Stimulated activated naive CD8-positive, alpha-beta T cell treated with anti-CD3 and anti-CD28 coated beads, Interleukin-15, amount 100 ng/mL, for 72 hours (primary cell): ENCODE measurements at places on chromosomes 13 and 19.

- DNase-seq: no peak
These were observed 9.6 kb downstream of the CARD8 start for GRCh38 chr19:48246101-48246500.

DNA sequence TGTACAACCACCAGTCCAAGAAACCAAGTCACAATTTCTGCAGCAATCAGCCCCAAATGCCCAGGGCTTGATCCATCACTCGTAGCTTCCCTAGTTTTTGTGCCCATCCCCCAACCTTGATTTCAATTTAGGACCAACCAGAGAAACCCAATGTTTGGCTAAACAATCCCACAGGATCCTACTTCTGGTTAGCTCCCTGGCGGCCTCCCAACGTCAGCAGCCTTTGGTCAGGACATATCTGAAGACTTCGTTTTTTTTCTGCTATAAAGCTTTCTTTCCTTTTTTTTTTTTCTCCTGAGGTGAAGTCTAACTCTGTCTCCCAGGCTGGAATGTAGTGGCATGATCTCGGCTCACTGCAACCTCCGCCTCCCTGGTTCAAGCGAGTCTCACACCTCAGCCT is 7.7 kb downstream of the DPRX start:
- DNase-seq: no peak

GRCh38 chr19:13033819-13034611 is 38.7 kb downstream of the NFIX start:
- peak; percentile 56 for DNase-seq

- DNase-seq: no peak
These were observed 99.6 kb downstream of the CCNA1 start for GRCh38 chr13:36531746-36532486.

DNA sequence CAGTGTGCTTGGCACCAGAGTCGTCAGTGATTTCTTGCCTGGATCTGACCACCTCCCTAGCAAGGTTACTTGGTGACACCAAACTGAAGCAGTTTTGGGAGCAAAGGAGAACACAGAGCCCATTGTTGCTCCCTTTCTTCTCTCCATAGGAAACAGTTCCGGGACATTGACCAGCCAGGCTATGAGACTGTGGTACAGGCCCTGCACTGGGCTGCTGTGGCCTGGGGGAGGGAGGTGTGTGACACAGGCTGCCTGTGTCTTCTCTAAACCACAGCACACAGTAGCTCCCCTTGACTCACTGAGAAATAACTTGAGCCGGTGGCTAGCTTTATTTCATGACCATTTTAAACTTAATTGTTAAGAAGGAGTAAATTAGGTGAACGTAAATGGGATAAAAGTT is 214.8 kb upstream of the UBL3 start:
- no peak for DNase-seq

DNA sequence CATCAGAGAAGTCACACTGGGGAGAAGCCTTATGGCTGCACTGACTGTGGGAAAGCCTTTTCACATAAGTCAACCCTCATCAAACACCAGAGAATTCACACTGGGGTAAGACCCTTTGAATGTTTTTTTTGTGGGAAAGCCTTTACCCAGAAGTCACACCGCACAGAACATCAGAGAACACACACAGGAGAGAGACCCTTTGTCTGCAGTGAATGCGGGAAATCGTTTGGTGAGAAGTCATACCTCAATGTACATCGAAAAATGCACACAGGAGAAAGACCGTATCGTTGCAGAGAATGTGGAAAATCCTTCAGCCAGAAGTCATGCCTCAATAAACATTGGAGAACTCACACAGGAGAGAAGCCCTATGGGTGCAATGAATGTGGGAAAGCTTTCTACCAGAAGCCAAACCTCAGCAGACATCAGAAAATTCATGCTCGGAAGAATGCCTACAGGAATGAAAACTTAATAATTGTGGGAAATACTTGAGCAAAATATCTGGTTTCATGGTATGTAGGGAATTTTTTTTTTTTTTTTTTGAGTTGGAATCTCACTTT is 30.7 kb downstream of the ZNF793 start:
- DNase-seq: no peak

DNA sequence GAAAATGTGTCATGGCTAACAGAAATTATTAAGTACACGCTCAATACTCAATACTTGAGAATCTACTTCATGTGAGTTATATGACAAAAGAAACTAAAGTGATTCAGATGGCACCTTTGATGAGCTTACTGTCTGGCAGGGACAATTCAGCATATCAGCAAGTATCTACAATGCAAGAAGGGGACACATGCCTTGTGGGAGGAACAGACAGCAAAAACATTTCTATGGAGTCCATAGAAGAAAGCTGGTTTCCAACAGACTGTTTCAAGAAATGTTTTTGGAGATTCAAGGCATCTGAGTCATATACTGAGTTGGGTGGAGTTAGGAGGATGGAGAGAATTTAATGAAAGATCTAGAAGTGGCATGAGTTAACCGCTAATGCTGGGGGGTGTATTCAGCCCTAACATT is 54.7 kb downstream of the MBNL2 start:
- DNase-seq: no peak

DNA sequence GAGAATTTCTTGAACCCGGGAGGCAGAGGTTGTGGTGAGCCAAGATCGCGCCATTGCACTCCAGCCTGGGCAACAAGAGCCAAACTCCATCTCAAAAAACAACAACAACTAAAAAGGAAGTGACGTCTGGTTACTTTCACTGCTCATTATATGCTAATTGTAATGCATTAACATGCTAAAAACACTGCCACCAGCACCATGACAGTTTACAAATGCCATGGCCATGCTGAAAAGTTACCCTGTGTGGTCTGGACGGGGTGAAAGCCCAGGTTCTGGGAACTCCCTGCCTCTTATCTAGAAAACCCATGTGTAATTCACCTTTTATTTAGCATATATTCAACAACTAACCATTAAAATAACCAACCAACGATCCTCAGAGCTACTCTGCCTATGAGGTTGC is 28.1 kb downstream of the CPT1C start:
- DNase-seq: no peak

DNA sequence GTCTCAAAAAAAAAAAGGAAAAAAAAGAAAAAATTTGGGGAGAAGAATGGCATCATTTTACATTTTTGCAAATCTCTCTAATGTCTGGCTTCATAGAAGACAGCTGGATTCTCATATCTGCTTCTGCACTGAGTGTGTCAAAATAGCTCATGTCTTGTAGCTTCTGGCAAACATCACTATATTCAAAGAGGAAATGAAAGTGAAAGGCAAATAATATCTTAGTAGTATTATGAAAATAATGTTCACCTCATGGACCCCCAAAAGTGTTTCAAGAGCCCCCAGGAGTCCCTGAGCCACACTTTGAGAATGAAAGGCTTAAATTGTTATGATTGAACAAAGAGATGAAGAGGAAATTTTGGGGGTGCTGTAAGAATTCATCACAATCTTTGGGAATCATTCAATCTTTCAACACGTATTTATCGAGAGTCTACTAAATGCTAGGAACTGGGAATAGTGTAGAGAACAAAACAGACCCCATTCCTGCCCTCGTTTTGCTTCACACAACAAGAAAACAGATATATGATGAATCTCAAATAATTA is 1.2 kb upstream of the SLC6A16 start:
- DNase-seq: no peak

GRCh38 chr13:31896427-31896826 is 135.1 kb upstream of the FRY start:
- DNase-seq: no peak

DNA sequence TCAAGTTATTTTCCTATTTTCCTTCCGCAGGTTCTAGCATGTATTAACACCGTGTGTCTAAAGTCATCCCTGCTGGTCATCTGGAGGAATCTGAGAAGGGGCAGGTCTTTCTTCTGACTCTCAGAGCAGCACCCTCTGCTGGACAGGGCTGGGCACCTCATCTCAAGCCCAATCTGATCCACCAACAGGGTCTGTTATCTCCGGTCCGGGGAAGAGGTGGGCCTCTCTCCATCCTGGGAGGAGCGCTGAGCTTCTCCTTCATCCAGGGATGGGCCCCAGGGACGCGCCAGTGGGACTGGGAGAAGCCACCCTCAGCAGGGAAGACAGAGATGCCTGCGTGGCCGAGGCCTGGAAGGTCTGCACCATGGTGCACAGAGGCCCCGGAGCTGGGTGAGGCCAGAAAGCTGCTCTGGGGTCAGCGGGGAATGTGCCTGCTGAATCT is 26.0 kb upstream of the ZNF331 start:
- peak; percentile 43 for DNase-seq

DNA sequence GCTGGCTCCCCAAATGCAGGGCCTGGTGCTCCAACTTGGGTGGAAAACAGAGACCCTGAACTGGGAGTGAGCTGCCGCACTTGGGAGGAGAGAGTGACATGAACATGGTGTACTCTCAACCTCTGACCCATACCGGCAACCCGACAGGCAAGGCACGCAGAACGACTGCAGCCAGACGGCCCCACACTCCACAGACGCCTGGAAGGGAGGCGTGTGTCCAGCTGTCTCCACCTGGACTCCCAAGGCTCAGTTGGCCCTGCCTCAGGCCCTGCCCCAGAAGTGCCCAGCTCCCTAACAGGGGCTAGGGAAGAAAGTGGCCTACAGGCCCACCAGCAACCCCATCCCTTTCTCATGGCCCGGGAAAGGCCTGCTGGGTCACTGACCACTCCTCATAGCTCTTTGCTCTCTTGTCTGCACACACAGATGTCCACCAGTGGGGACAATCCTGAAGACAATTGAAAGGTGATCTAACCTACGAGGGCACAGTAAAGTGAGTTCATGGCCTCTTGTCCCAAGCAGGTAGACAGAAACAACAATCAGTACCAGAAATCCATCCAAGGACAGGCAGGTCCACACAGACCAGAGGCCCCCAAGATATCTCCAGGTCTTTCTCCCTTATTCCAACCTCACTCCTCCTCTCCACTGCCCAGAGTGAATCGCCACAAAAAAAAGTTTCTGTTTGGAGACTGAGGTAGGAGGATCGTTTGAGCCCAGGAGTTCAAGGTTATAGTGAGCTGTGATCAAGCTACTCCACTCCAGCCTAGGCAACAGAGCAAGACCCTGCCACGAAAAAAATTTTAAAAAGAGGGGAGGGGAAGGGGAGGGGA is 28.2 kb downstream of the ELL start:
- no peak for DNase-seq

DNA sequence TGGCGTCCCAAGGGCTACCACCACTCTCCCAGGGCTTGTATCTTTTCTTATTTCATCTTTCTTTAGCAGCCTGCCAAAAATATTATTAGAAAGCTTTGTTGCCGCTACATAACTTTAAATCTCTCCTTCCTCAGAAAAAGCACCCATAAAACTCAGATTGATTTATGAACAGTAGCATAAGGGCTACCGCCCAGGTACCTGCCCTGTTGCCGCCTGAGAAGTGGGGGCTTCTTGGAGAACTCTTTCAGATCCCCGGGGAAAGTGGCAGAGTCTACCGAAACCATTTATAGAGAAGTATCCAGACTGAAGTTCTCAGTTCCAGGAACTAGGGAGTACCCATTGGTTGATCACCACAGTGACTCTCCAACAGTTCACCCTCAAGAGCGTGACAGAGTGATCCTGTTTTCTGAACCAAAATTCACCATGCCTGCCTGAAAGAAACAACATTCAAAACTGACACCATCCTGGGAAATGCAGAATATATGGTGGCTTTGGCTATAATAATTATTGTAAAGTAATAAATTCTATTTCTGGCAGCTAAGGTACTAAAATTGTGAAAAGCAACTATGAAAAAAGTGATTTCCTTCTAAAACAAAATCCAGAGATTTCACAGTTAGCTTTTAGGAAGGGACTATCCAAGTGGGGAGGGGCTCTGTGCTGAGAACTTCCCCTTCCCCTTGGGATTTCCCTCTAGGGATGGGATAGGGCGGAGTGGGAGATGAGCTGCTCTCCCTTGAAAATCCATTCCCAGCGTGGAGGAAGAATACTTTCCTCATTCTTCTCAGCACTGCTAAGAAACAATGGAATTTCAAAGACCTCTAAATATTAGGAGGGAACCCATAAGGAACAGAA is 877 bp upstream of the N4BP2L1 start:
- peak; percentile 9 for DNase-seq

- no peak for DNase-seq
These were observed 550 bp downstream of the ZNF383 start for GRCh38 chr19:37218592-37218935.

DNA sequence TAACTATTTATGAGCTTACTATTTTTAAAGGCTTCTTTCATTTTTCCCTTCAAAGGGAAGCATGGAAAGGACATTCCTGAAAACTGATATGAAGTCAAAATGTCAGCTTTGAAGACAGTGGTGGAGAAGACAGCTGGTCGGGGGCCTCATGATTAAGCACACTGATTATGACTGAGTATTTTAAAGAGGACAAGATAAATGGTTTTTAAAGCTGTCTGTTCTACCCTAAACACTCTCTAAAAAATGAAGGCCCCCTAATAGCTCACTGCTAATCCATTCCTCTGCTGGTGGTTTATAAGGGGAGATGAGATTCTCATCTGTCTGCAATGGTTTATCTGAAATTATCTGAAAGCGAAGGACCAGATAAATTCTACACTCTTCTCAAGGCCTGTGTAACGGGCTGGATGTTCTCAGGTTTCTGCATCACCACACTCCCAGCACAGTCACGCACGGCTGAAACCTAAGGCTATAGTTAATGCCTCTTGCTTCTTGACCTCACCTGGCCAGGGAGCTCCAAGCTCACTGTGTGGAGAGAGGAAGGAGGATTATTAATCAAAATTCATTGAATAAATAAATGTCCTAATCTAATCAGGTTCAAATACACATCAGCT is 86.9 kb upstream of the DOCK9 start:
- DNase-seq: no peak

- DNase-seq: no peak
These were observed 14.3 kb downstream of the FZR1 start for GRCh38 chr19:3520166-3521103.

GRCh38 chr19:1553415-1553814 is 14.7 kb downstream of the MEX3D start:
- no peak for DNase-seq

DNA sequence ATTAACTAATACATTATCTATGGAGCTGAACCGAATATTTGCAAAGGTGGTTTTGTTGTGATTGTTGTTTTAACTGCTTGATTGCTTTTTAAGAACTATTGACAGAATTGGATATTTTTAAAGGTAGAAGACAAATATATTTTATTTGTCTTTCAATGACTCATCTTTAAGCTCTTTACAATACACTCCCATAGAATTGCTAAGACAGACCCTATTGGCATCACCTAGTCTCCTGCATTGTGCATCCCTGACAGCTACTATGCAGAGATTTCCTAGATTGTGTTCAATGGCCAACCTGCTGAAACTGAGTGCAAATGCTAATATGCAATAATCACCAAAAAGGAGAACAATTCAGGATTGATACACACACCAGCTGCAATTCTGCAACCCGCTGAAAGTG is 19.7 kb upstream of the SCEL start:
- no peak for DNase-seq

- DNase-seq: no peak
These were observed 120.5 kb downstream of the DIAPH3 start for GRCh38 chr13:60043262-60043661.
